ENCODE measurements at places on chromosomes 4 and X.

DNA sequence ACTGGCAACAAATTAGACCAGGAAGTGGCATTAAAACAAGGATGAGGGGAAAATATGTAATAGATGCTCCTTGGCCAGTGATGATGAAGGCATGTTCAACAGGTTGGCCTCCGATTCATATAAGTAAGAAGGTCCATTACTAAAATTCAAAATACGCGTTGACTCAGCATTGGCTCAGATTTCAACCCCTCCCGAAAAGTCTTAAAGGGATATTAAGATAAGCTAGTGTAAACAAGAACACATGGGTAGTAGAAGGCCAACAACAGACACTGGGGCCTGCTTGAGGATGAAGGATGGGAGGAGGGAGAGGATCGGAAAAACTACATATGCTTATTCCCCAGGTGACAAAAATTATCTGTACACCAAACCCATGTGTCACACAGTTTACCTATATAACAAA is 19.1 kb upstream of the LAP3 start:
- no peak for DNase-seq

DNA sequence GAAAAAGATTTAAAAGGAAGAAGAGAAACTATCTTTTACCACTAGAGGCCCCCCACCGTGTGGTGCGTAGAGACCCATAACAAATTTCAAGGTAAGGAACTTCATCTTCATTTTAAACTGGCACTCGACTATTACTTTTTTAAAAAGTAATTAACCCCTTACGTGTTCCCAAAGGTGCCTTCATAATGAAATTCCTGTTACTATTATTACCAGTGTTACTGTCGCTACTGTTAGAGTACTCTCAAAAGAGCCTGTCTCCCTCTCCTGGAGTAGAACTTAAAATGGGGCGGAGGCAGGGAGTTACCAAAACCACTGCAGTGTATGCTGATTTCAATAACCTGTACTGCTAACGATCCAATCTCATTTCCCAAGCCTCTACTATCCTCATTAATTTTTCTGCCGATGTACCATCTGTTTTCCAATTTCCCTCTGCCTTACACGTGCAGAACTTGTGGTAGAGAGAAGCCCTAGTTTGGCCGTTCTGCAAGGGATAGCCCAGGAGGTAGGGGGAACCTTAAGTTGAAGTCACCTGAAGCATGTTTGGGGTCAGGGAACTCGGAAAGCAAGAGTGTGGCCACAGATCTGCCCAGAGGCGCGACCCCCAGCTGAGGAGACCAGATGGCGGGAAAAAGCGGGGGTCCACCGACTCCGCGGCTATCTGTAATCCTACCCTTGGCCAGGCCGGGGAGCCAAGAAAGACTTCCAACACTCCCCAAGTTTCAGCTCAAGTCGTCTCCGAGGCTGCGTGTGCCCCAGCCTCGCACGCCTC is 720 bp upstream of the STK26 start:
- no peak for DNase-seq

DNA sequence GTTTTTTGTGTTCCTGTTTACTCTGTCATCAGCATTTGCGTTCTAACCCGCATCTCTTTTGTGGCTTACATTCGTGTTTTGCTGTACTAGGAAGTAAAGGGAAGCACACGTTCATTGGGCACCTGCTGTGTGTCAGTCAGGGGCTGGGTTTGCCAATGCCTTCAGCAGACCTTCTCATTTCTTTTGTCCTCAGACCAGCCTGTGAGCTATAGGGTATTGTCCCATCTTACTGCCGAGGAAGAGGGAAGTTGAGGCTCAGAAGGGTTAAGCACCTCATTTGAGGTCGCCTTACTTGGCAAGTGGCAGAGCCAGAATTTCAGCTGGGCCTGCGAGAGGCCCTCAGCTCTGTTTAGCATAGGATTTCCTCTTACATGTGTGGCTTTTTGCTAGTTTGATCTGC is 8.7 kb downstream of the TBC1D14 start:
- DNase-seq = no peak

GRCh38 chr4:159237975-159238374 is 135.1 kb downstream of the RAPGEF2 start:
- DNase-seq = no peak

GRCh38 chr4:20251796-20252655 is at the start of gene SLIT2:
TSS of gene SLIT2 (plus strand) at chr4:20251905. CDS start at chr4:20253816, 1,911 bp downstream.
- no peak for DNase-seq

DNA sequence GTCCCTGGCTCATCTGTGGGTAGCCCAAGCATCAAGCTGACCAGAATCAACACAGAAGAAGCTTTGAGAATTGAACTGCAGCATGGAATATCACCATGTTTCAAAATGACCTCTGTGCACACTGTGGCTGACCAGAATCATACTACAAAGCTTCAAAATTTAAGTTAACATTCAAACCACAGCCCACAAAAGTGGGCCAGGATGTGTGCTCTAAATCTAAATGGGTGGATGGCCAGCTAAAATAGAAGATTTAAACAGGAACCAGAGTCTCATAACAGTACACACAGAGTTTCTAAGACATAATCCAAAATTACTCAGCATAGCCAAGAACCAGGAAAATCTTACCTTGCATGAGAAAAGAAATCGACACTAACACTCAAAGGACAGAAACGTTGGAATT is 46.1 kb downstream of the KLF3 start:
- no peak for DNase-seq

DNA sequence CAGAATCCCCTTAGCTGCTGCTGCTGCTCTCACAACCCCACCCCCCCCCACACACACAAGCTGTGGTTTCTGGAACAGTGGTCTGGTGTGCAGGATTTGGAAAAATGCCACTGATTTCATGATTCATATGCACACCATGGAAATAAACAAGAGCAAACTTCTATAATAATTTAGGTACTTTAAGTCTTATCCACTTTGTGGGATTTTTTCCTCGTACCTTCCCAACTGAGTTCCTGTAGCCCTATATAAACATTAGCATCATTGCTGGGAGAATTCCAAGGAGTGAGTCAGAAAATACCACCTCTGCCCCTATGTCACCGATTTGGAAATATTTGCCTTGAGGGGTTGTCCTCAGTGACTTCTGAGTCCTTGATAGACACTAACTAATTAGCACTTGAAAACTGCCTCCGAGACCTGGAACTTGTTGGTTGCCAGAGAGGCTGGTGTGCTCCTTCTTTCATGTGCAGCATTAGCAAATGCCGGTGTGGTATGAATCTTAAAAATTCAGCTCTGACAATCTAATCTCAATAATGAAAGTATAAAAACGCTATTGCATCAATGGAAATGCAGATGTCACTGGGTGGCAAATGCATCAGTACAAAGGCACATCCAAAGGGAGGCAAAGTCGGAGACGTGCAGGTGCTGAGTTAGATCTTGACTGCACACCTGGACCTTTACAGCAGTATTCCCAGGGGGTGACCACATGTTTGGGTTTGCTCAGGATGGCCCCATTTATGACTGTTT is 61.8 kb downstream of the CPE start:
- no peak for DNase-seq

- no peak for DNase-seq
Measured at GRCh38 chr4:158877069-158877468, 108.2 kb downstream of the FNIP2 start.

DNA sequence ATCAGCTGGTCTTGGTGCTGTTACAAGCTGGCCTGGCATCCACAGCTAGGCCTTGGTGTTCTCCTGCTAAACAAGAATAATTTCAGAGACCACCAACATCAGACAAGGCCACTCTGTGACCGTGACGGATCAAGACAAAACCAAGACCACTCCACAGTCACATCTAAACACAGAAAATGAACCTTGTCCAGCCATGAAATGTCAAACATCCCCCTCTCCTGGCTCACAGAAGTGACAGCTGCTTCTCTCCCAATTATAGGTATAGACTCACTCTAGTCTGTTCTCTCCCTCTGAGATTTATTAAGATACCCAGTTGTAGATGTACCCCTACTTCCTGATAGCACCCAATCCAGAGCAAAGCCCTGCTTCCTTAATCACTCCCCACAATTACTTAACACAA is 40.4 kb downstream of the EFHC2 start:
- no peak for DNase-seq

- DNase-seq = no peak
Measured at GRCh38 chrX:140764401-140764919, 54.9 kb downstream of the LINC00632 start.
